Activated CD4-positive, alpha-beta T cell treated with anti-CD3 and anti-CD28 coated beads, Interleukin-2, amount 50 U/mL, for 24 hours (primary cell): ENCODE measurements at places on chromosomes 7 and 10.
A peak's percentile ranks its signal among the peaks of the same experiment; 100 is the strongest.

GRCh38 chr7:124769136-124769535 is 3.5 kb upstream of the GPR37 start:
- DNase-seq: no peak

DNA sequence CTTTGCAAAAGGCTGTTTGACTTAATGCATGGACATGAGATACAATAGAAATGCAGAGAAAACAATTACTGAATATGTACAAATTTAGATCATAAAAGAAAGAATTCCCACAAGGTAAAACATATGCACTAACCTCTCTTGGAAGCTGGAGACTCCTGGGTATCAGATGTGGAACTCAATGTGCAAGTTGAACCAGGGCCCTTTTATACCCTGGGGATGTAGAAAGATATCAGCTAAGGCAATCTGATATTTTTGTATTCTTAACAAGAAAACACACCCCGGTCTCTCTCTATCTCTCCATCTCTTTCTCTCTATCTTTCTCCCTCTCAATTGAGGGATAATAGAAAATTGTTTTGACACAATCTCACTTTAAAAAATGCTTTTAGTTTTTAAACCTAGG is at the start of gene IDI2:
Gene IDI2 (minus strand): TSS at position 177 of the 400 bp plus-strand sequence. CDS start 1,136 bp downstream, outside the sequence.
- no peak for DNase-seq

DNA sequence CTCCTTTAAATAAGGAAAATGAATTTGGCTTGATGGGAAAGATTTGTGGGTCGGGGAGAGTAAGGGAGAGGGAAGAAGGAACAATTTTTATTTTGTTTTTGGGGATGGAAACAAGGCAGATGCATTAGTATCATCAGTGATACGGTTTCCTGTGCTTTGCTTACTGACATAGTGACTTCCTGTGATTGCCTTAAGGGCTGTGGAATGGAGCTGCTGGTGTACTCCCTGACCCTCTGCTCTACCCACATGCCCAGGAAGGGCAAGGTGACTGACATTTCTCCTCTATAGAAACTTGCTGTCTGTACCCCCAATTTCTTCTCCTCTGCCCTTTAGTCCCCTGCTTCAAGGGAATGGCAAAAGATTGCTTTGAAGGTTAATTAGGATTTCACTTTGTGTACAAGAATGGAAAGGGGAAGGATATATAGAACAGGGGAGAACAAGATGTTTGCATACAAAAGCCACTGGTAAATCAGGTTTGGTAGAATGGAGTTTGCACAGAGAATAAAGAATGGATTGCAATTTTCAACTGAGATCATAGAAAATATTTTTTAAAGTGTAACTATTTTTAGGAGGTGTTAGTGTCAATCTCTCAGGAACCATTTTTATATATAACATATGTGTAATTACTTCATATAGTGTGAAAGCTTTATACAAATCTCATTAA is 129.0 kb upstream of the AGR3 start:
- DNase-seq: no peak

DNA sequence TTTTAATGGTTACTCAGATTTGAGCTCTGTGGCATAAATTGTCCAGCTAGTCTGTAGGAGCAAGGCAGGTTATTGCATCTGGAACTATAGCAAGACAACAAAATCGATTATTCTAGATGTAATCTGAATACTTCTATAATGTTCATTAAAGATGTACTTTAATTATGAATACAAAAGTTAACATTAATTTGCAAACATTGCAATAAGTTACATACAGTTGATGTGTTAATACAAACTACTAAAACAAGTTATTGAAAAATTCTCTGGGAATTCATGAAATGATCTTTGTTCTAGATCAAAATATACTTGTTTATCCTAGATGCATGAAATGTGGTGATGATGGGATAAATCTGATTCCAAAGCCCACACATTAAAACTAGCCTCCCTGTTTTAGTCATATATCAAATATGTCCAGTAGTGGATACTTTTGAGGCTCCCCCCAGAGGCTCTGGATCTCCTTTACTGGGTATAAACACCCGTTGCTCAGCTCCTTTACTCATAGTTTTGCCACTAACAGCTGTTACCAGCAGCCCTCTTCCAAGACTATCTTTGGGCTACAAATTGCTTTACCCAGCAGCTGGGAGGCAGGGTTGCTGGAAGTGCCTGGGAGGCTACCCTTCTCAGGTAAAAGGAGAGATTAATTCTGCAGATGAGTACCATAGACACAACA is 78.1 kb downstream of the ARL4A start:
- no peak for DNase-seq

DNA sequence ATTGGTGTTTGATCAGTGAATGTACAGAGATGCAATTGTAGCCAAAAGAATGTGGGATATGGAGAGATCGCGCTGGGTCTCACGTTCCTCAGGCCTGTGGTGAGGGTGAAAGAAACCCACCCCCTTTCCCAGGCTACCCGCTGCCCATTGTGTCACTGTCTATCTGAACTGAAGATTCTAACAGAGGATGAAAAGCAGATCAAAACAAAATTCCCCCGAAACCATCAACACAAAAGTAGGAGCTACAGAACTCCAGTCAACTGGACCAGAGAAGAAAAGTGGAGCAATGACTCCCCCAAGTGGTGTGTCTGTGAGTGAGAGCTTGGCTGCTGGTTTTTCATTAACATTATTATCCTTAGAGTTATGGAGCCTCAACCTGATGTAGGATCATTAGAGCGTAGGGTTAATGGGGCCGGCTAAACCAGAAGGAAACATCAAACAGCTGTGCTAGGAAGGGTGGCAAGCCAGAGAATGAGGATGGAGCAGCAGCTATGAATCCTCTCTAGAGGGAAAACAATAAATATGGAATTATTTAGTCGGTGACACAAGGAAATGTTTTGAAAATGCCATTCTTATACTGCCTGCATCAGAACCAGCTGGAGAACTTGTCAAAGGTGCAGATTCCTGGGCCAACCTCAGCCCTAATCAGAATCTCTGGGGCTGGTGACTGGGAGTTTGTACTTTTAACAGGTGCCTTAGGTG is 38.3 kb downstream of the AKR1B1 start:
- no peak for DNase-seq

GRCh38 chr10:28432210-28432676 is 100.7 kb upstream of the WAC start:
- peak; percentile 2 for DNase-seq

GRCh38 chr7:135169964-135170273 is 588 bp downstream of the CYREN start:
- no peak for DNase-seq

DNA sequence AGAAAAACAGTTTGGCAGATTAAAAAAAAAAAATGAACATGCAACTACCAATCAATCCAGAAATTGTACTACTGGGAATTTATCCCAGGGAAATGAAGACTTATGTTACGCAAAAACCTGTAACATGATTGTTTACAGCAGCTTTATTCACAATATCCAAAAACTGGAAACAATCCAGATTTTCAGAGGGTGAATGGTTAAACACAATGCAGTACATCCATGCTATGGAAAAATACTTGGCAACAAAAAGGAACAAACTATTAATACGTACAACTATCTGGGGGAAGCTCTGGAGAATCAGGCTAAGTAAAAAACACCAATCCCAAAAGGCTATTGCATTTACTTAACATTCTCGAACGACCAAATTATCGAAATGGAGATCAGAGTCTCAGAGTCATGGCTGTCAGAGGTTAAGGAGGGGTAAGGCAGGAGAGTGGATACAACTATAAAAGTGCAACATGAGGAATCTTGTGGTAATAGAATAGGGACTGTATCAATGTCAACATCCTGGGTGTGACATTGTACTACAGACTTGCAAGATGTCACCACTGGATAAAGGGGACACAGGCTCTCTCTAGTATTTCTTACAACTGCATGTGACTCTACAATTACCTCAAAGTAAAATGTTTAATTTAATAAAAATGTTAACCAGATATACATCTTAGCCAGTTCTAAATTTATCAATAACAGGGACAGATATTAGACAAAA is 21.5 kb upstream of the RUFY2 start:
- DNase-seq: no peak

GRCh38 chr10:132663666-132664365 is 122.1 kb downstream of the NKX6-2 start:
- no peak for DNase-seq

DNA sequence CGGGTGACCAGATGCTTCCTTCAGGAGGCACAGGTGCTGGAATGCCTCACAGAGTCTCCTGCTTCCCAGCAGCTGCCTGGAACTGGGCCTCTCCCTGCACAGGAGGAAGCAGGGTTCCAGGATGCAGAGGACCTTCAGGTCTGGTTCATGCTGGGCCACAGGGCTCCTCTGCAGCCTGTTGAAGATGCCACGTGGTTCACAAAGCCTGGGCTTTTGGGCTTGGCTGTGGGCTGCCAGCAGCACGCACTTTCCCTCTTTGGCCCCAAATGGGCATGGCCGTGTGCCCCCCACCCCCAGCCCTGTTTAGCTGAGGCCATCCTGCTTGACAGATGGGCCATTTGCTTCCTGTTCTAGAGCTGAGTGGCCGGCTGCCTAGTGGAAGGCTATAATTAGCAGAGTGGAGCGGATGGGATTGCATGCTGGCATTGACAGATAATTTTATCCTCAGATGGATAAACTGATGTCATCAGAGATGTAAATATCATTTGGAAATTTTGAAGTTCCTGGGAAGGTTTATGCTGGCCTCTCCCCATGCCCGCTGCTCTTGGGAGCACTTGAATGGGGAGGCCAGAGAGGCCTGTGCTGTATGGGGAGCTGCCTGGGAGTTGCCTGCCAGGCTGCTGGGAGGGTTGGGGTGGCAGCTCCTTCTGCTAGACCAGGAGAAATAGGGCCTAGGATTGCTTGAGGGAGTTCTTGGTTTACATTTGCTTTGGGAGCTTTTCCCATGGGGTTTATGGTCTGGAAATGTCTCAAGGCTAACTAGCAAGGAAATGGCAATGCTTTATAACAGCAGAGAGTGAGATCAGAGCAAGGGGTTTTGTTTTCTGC is 28.2 kb downstream of the TSPAN15 start:
- no peak for DNase-seq

DNA sequence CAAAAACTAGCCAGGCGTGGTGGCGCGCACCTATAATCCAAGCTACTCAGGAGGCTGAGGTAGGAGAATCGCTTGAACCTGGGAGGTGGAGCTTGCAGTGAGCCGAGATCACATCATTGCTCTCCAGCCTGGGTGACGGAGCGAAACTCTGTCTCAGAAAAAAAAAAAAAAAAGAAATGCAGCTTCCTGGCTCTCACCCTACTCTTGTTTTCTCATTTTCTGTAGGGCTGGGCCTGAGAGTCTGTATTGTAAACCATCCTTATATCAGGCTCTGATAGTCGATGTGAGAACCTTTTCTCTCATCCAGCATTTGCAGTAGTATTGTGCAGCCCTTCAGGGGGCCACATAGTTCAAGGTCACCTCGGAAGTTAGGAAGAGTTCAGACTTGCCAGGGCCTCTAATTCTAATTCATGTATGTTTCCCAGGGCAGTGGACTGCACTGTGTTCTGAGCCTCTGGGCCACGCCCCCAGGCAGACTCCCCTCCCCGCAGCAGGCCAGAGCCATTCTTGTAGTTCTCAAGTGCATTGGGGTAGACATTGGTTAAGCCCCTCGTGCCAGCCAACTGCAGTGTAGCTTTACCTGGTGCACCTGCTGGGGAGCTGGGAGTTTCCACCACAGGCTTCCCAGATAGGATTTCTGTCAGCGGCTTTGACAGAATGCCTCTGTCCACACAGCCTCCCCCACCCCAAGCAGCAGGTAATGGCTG is 38.3 kb upstream of the PDCD4 start:
- no peak for DNase-seq

- no peak for DNase-seq
These were observed 103.4 kb downstream of the SRPK2 start for GRCh38 chr7:105285118-105285874.

DNA sequence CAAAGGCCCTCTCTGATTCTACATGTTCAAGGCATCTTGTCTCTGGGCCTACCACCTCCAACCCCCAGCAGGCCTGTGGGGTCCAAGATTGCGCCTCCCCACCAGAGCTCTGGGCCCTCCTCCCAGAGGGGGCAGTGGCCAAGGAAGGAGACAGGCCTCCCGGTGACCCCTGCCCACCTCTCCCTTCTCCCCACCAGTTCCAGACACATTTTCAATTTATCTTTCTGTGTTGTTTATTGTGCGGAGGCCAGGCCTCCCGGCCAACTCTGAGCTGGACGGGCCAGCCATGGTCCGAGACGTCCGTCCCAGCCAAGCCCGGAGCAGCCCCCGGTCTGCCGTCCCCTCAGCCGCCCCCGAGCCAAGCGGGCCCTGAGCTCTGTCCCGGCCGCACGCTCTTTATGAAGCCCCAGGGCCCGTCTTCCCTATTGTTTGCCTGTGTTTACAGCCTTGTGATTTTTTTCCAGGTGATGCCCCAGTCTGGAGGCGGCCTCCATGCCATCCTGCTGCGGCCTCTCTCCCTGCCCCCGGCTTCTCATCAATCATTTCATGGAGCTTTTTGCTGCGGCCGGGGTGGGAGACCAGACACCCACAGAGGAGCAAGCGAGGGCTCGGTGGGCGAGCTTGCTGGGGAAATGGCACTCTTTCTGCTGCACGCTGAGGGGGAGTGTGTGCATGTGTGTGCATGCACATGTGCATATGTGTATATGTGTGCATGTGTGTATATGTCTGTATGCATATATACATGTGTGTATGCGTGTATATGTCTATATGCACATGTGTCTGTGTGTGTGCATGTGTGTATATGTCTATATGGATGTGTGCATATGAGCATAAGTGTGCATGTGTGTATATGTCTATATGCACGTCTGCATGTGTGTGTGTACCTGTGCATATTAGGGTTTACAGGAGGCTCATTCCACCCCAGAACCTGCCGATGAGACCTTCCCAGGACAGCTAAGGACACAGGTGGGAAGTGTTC is 52.7 kb upstream of the ELN start:
- DNase-seq: no peak
